Epithelial cell of esophagus (primary cell): ENCODE measurements at places on chromosomes 12 and 14.
A peak's percentile ranks its signal among the peaks of the same experiment; 100 is the strongest.

GRCh38 chr14:90629471-90629870 is 186.8 kb downstream of the TTC7B start:
- DNase-seq, result peak; percentile 21

DNA sequence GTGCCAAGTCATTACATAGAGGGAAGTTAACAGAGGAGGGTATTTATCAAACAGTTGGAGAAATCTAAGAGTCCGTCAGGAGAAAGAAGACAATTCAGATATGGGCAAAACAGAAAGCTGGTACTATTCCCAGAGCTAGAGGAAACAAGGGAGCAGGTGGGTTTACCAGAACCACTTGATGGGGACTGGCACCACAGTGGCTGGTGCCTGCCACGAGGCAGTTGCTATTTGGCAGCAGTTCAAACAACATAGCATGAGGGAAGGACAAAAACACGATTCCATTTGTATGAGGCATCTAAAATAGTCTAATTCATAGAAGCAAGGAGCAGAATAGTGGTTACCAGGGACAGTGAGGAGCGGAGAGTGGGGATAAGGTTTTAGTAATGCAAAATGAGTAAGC is 24.6 kb upstream of the KLRD1 start:
- no peak for DNase-seq

DNA sequence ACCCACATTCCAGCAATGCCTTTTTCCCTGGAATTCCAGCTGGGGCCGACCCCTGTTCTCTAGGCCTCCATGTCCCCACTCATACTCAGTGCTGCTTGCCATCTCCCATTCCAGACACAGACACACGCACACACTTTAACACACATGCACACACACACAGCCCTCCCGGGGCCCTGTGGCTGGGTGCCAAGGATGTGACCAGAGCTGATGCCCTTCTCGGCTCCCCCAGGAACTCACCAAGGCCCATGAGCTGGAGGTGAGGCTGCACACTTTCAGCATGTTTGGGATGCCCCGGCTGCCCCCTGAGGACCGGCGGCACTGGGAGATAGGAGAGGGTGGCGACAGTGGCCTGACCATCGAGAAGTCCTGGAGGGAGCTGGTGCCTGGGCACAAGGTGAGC is 4.3 kb downstream of the PLEKHG6 start:
- no peak for DNase-seq

DNA sequence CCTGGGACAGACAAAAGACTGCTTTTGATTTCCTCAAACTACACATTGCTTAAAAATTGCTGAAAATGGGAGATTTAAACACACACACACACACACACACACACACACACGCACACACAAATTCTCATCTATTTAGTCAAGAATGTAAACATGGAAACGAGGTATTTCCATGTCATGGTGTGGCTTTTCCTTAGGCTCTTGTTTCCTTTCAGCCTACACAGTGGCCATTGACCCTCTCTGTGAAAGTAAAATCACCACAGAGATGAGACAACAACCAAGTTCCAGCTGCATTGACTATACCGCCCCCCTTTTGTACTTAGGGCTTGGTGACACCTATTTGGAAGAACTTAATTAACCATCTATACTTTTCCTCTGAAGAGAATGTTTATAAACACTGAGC is 41.9 kb downstream of the TTC8 start:
- DNase-seq, result peak; percentile 4

GRCh38 chr14:90091393-90091792 is 29.6 kb downstream of the KCNK13 start:
- DNase-seq, result no peak

GRCh38 chr12:50016501-50017475 is 8.5 kb downstream of the RACGAP1 start:
- peak; percentile 60 for DNase-seq

DNA sequence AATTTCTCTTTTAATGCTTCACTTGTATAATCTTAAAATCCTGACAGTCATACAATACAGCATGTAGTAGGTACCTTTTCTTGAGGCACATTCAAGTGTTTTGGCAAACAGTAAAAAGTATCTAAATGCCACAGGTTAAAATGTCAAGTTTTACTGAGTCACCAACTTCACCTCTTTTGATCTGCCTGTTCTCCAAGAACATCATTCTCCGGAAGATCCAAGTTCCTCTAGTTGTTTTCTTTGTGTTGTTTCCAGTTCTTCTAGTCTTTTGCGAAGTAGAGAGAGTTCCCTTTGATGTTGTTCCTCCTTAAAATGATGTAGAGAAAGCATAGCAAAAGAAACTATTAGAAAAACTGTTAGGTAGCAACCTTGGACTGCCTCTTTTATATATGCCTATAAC is 151.1 kb downstream of the CEP83 start:
- DNase-seq, result no peak

GRCh38 chr14:92685784-92686355 is 62.6 kb downstream of the LGMN start:
- no peak for DNase-seq

DNA sequence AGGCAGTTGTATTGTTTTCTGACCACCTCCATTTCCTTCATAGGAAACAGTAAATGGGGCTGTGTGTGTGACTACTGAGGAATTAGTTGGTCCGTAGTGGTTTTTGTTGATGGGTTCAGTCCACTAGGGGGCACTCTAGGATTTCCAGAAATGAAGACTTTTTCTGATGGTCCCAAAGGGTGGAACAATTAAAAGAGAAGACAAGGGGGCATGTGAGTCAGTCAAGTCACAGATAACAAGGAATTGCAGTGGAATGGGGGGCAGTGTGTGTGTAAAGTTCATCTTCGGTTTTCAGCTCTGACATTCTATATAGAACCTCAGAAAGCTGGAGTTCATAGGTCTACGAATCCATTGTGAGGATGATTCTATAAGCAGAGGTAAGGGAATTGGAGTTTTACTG is 186.6 kb upstream of the OR4E1 start:
- peak; percentile 47 for DNase-seq

DNA sequence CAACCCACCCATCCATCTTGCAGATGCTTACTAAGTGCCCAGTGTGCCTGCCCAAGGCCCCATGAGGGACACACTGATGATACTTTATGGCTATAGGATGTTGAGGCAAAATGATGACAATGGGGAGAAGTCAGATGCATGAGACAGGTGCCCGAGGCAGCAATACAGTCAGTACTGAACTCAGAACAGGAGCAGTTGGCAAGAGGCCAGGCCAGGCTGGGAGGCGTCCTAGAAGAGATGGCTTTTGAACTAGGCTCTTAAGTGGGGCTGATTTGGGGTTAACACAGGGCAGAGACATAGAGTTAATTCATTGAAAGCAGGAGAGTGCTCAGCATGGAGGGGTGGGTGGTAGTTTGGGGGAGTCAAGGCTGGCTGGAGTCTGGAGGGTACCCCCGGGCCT is 15.6 kb downstream of the PLBD2 start:
- peak; percentile 10 for DNase-seq

GRCh38 chr12:40802656-40803055 is 110.4 kb downstream of the CNTN1 start:
- DNase-seq, result no peak

GRCh38 chr12:33602515-33602914 is 162.9 kb upstream of the SYT10 start:
- DNase-seq, result no peak

DNA sequence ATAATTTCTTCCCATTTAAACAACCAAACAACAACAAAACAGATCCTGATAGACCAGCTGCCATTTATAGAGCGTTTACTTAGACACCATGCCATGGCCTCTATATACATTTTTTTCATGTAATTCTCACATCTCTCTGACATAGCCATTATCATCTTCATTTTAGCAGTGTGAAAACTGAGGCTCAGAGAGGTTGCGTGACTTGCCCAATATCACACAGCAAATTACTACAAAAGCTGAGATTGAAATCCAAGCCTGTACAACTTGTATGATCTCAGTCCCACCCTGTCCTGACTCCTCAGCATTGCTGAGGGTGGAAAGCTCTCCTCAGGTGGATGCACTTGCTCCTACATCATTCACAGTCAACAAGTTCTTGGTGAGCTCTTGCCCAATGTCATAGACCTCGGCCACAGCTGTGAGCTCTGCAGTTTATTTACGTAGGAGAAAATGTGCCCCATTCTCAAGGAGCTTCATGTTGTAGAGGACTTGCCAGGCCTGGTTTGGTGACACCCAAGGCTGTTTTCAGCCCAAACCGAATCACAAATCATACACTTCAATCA is 55.5 kb downstream of the CRACR2A start:
- DNase-seq, result no peak

DNA sequence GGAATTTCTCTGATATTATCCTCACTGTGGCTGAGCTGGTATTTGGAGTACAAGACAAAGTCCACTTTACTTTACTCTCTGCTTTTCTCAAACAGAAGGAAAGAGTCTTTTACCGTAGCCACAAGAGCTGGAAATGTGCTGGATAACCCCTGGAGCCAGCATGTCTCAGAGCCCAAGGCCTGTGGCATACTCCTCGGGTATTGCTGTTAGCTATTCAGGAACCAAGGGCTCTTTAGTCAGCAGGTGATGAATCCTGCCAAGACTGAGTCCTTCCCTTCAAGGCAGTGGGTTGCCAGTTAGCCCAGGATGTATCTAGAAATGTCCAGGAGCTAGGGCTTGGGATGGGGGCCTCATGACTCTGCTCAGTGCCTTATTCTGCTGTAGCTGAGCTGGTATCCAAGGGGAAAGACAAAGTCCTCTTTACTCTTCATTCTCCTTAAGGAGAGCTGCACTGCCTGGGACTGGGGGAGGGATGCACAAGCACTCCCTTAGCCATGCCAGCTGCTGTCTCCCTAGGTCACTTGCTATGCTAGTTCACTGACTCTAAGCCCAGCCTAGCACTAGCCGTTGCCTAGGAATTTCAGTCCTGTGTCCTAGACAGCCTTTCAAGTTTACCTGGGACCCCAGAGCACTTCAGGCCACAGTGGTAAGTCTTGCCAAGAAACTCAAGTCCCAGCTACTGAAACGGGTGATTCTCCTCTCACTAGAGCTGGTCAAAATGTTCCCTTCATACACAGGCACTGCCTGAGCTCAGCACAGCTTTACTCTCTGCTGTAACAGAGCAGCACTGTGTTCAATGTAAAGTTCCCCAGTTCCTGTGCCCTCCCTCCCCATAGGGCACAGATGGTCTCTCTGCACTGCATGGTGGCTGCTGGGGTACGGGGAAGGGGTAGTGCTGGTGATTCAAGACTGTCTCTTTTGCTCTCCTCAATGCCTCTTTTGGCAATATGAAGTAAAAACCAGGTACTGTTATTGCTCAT is 136.4 kb downstream of the SLC35F4 start:
- no peak for DNase-seq

DNA sequence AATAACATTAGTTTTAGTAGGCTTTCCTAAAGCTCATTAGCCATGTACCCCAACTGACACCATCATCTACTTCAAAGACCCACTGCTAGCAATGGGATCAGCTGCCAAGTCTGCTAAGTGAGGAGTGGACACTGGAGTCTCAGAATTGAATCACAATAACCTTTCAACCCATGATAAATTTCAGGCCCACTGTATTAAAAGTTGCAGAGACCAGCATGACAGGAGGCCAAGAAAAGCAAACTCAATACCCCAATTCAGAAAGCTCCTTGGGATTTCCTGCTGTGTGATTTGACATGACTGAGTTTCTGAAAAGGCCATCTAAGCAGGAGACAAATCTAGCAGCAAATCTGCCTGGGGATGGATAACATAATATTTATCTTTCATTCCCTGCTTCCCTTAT is 320.7 kb downstream of the NELL2 start:
- no peak for DNase-seq

DNA sequence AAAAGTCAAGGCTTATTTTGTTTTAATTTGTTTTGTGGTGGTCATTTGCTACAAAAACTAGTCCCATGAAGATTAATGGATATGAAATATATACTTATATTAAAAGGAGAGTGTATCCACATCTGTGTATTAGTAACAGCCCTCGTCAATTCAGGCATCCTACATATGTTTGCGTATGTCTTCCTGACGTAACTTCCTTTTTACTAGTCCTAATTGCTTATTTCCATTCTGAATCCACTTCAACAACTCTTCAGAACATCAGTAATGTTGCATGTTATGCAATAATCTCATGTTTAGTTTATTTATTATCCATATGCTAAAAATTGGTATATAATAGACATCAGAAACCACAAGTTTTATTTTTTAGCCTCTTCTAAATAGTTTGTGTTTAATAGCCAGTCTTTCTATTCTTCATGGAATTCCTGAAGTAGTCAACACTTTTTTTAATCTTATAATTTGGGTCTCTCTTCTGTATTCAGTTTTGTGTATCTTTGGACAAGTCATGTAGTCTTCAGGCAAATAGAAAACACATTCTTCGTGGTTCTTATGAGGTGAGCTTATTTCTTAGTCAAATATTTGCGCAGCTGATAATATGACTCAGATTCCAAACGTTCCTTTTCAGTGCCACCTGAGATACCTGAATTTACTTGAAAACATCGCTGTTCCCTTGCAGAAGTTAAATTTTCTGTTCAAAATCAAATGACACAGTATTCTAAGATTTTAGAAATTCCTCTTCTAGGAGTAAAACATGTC is 268.6 kb downstream of the CCDC59 start:
- DNase-seq, result peak; percentile 66

DNA sequence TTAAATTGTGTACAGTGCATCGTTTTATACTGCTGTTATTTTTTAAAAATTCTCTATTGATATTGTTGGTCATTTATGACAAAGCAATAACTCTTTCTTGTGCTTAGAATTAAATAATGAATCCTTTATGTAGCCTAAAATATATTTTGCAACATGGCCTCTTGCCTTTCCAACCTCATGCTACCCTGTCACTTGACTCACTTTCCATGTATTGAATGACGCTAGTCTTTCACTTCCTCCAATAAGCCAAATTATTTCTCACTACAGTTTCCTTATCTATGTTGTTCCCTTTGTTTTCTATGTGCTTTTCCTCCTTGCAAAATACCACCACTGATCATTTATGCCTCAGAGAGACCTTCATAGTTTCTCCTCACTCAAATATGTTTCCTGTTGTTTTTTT is 16.3 kb upstream of the EPYC start:
- no peak for DNase-seq

DNA sequence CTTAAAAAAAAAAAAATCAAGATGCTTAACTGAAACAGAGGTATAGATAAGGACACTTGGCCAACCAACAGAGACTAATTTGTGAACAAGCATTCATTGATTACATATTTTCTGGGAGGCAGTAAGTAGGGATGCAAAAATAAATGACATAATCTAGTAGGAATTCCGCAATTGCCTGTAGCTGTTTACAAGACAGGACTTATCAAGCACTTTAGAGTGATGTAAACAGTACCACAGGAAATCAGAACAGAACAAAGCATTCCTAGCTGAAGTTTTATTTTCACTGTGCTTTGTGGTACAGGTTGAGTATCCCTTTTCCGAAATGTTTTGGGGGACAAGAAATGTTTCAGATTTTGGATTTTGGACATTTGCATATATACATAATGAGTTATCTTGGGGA is 68.2 kb upstream of the FGD4 start:
- DNase-seq, result peak; percentile 80
